ENCODE measurements at places on chromosomes 12 and 14.

DNA sequence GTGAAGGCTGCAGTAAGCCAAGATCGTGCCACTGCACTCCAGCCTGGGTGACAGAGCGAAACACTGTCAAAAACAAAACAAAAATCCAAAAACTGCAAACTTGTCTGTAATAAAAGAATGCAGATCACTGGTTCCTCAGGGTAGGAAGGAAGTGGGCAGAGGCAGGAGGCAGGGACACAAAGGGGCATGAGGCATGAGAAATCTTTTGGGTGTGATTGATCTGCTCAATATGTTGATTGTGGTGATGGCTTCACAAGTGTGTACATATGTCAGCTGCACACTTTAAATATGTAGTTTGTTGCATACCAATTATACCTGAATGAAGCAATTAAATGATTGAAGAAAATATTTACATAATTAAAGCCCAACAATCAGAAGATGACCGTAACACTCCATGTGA lies 117.6 kb downstream of the CMAS start:
- no peak for DNase-seq

DNA sequence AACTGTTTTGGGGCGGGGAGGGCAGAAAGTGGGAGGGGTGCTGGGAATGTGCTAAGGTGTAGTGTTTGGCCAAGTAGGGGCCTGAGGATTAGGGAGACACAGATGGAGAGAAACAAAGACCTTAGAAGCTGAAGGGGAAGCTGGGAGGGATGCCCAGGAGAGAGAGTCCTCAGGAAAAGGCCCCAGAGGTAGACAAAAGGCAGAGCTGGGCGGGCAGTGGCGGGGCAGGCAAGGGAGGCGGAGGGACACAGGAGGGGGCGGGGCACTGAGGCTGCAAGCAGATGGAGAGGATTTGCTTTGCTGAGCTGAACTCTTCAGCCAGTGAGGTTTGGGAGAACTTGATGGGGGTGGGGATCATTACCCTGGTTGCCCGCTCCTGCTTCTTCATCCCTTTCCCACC lies 2.8 kb downstream of the PTMS start:
- no peak for DNase-seq

DNA sequence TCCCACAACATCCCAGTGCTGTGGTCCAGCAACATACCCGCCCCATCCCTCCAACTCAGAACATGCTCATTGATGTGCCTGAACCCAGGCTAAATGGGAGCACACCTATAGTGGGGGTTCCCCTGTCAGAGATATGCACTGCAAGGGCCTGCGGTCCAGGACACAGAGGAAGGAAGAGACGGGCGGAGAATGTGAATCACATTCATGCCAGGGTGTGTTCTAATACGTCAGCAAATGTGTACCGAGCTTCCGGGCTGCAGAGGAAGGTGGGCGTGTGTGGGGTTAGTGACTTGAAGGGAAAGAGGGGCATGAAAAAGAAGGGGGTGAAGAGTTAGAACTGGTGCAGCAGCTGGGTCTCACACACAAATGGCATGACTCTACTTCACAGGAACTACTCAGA lies 83.7 kb downstream of the DPF3 start:
- peak; percentile 21 for DNase-seq

GRCh38 chr12:116376354-116377193 lies 99.1 kb upstream of the MED13L start:
- no peak for DNase-seq

DNA sequence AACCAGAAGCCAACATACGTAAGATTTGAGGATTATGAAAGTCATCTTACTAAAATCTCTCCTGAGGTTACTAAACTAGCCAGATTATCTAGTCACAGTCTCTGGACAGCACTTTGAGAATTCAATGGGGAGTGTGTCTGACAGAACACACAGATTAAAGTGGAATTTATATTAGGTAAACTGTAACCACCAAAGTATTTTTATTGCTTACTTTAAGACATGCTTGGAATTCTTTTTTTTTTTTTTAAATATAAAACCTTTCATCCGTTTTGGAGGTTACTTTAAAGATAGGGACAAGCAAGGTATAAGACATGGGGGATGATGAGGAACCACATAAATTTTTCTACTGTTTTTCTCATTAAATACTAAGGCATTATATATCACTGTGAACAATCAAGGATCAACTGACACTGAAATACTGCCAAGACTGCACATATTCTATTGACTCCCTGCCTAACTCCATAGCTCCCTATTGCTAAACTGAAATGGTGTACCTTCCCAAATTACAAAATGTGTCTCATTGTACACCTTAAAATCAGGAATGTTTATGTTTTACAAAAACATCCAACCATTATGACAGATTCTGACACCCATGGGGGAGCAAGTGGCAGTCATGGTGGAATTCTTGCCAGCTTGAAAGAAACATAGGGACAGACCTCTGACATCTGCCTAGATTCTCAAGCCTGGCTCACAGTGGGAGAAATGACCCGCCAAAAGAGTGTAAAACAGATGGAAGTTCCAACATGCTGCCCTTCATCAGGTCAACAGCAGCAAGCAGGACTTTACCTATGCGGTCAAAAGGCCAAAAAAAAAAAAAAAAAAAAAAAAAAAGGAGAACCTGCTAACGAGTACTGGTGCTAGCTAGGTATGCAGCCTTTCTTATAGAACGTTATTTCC lies 239.3 kb downstream of the MED13L start:
- no peak for DNase-seq

- no peak for DNase-seq
Observed at GRCh38 chr12:39627914-39628313, 8.3 kb upstream of the ABCD2 start.

DNA sequence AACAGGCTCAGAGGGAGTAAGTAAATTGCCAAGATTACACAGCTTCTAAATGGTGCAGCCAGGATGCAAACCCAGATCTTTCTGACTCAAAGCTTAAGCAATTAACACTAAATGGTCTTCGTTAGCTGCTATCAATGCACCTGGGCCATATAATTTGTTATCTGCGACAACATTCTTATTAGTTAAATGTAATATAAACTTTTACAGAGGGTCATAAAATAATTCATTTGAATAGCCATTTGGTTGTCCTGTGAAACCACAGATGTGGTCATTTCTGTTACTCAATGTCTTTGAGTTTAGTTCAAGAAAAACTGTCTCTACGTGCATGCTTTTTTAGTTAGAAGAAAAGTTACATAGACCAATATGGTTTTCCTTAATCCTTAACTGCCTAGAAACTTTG lies 22.1 kb upstream of the NAP1L1 start:
- DNase-seq: no peak

GRCh38 chr12:98417266-98417665 lies 98.1 kb upstream of the TMPO start:
- DNase-seq: no peak

DNA sequence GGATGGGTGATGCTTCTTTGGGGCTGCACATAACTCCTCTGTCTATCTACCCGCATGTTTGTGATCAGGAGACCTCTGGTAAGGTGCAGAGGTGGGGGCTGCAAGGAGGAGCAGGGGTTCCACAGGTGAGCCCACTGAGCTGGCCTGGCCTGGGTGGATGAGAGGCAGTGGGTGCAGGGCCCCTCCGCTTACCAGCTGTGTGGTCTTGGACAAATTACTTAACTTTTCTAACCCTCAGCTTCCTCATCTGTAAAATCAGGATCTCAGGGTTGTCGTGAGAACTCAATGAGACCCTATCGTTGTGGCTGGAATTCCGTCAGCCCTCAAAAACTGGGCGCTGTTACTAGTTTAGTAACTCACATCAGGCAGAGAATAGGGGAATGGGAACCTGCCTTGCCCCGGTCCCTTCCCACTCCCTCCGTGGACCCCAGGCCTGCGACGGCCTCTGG lies 7.5 kb downstream of the PTPN6 start:
- no peak for DNase-seq

- no peak for DNase-seq
Observed at GRCh38 chr12:45557016-45557415, 172.5 kb upstream of the ARID2 start.

DNA sequence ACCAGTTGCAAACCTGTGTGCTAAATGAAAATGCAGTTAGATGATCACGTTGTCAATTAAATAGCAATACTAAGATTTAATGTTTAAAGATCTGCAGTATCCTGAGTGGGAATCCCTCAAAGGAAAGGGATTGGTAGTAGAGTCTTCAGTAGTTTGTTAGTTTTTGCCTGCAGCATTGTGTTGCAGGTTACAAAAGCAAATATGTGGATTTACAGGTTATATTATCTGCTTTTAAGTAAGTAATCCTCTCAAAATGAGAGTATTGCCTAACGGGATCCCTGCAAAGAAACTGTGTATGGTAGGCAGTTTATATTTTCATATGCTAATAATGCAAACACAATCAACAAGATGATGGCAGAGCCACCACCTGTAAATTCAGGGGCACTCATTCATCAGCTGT lies 72.2 kb upstream of the OSBPL8 start:
- DNase-seq: no peak

DNA sequence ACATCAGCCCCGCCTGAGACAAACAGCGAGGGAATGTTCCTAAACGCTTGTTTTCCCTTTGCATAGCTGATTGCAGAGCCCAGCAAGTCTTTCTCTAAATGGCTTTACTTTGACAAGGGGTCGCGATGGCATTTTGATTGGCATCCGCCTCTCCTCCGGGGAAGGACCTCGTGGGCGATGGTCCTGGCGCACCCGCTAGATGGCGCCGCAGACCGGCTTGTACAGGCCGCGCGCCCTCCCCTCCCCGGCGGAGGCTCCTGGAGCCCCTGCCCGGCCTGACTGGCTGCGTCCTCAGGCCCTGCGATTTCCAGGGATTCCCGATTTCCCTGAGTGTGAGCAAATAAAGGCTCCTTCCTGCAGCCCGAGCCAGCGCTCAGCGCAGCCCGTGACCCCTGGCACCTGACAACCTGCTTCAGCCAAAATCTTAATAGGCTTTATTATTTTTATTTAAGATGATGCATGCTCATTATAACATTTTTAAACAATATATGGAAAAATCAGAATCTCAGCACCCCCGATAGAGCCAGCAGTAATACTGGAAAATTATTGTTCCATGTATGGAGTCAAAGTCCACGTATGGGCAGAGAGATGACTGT lies 468.3 kb downstream of the AACS start:
- no peak for DNase-seq
